Dermis microvascular lymphatic vessel endothelial cell (primary cell): ENCODE measurements at places on chromosomes 4 and X. TPM values are rescaled to one million over a fixed set of nuclear protein-coding genes. Genes with fewer than 3 reads are reported as not detected.

MAGEA12 gene
- total RNA-seq, result not detected in 2 replicates

DDIT4L gene
- total RNA-seq, result 2.0 and 4.1 TPM in 2 replicates

SPANXD gene
- not detected in 2 replicates for total RNA-seq

GAB3 gene
- 6.7 and 11.6 TPM in 2 replicates for total RNA-seq
